ENCODE measurements at places on chromosomes 4 and X.

GRCh38 chr4:156837625-156838345, 133.8 kb downstream of the PDGFC start:
- no peak for DNase-seq

DNA sequence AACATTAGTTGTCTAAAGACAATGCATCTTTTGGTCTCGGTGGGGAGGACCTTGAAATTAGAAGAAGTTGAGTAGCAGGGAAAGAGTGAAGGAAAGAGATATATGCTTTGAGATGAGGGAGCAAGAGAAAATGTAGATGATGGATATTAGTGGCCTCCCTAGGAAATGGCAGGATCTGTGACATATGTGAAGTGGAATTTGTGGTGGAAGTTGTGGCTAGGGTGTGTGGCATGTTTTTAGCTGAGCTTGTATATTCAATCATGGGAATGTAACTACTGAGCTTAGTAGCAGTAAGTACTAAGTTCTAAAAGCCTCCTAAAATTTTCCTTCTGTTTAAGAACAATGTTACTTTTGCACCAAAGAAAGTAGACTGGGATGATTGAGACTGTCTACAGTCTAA, 382.8 kb upstream of the CTSO start:
- peak; percentile 6 for DNase-seq

DNA sequence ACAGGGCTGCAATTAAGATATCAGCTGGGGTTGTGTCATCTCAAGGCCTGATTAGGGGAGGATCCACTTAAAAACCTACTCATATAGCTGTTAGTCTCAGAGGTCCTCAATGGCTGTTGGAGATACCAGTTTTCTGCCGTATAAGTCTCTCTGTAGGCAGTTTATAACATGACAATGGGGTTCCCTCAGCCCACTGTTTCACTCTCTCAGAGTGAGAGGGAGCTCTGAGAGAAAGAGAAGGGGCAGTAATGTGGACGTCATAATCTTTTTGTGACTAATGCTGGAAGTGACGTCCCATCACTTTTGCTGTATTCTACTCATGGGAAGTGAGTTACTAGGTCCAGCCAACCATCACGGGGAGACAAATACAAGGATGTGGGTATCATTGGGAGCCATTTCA, 70.3 kb downstream of the STIM2 start:
- no peak for DNase-seq

DNA sequence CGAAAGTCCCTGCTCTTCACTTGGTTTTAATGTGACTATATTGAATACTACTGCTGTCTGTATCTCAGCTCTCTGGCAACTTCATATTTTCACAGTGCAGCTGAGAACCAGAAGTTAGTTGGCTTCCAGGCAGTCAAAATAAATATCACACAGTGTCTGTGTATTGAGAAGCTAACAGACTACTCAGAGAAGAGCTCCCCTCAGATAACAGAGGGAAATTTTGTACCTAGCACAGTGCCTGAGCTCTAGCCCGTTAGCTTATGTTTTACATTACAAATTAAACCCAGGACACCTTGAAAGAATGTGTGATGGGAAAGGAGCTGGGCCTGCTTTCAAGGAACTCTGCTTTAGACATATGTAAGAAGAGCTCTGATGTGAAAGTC, 22.7 kb downstream of the JADE1 start:
- DNase-seq: no peak

DNA sequence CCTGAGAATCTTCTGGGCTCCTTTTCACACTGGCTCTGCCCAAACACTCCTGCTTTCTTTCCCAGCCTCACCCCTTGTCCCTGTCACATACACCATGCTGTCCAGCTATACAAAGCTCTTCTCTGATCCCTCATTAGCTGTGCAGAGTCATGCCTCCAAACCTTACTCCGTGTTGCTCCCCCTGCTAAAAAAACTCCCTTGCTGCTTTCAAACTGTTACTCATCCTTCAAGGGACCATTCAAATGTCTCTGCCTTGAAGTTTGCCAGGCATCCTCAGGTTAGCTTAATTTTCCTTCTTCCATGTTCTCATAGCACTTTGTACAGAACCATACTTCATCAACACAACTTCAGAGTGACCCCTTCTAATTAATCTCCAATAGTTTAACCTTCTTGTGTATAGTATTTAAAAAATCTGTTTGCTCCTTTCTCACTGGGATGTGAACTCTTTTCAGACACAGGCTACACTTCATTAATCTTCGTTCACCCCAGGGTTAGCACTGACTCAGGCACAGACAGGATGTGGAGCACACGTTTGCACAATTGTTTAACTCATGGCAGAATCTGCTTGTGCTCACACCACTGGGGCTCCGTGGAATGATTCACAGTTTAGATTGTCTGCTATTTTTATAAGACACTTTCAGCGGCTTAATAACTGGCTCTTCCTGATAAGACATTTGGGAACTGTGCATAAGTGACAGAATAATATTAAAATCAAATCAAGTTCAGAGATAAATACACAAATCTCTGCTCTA, 21.4 kb upstream of the SEL1L3 start:
- DNase-seq: no peak

DNA sequence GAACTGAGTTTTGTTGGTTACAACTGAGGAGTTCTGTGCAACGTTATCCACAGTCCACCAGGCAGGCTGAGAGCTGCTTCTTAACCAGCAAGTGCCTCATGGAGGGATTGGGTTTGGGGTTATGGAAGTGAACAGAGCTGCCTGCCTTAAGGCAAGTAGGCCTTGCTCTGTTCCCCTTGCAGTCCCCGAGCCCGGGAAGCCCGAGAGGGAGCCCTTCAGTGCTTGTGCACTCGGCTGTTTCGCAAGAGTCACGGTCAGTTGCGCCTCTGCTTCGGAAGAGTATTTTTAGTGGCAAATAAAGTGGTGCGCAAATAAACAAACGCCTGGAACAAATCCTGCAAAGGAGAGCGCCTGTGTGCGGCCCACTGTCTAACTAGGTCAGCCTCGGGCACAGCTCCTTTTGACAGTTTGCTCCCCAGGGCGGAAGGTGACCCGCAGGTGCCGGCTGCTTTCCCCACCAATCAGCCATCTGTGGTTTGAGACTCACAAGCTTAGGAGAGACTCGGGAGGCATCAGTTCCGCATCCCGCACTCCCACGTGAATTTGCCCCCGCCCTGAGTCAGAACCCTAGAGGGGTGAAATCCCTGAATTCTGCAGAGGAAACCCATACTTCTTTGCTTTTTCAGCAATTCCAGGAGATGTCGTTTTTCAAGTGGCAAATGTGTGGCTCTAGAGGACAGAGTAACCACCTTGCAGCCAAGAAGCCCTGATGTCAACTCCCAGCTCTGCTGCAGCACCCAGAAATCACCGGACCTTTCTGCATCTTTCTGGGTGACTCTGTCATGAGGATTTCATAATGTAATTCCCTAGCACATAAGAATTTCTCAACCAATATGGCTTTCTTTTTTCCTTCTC, 56.8 kb downstream of the LGI2 start:
- DNase-seq: no peak

DNA sequence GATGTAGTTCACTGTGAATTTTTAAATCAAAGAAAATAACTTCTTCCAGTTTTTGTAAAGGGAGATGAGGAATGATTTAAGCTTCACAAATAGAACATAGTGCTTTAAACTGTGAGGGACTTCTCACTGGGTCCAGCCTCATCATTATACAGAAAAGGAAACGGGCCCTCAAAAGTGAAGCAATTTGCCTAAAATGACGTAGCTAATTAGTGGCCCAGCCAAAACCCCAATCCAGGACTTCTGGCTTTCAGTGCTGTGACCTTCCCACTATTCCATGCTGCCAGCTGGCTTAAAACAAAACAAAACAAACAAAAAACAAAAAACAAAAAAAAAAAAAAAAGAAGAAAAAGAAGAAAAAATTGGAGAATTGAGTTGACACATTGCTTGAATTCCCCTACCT, 45.0 kb upstream of the STOX2 start:
- no peak for DNase-seq

DNA sequence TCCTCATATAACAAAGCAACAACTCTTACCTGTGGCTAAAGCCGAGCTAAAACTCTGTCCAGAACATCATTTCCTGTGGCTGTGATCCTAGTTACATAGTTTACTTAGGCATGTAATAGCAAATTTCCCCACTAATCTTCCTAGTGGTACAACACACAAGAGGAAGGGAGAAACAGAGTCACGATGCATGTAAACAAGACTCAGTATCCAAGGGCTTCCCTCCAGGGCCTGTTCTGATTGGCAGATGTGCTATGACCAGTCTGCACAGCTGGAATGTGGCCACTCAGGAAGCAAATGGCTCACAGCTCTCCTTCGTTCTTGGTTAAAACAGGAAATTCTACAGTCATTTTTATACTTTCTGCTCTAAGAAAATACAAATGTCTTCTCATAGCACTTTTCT, 49.2 kb upstream of the PRSS48 start:
- peak; percentile 34 for DNase-seq

- no peak for DNase-seq
These were observed 273.5 kb upstream of the HS3ST1 start for GRCh38 chr4:11701966-11702725.

DNA sequence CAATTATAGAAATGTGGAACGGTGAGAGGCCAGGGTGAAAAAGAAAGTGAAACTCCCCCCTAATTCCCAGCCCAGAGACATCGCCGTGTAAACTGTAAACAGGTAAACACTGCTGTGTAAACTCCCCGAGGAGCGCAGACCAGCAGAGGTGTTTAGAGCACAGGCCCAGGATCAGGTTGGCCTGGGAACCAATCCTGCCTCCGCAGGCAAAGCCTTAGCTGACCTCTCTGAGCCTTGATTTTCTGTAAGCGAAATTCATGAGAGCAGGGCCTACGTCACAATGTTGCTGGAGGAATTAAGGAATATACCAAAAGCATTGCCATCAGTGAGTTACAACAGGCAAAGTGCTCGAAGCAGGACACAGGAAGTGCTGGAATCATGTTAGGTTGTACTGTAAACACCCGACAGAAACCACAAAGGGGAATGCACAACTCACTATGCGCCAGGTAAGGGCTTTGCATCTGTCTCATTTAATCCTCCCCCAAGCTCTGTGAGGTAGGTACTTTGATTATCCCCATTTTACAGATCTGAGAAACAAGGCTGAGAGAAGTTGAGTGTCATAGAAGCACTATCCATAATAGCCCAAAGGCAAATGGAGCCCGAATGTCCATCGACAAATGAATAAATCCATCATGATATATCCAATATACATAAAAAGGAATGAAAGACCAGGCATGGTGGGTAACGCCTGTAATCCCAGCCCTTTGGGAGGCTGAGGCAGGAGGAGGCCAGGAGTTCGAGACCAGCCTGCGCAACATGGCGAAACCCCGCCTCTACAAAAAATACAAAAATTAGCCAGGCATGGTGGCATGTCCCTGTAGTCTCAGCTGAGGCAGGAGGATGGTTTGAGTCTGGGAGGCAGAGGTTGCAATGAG, 30.7 kb upstream of the KIAA0232 start:
- DNase-seq: no peak

- no peak for DNase-seq
These were observed 583.7 kb downstream of the TRIML1 start for GRCh38 chr4:188722911-188723310.

- DNase-seq: no peak
These were observed 26.8 kb upstream of the GK start for GRCh38 chrX:30626402-30626801.

DNA sequence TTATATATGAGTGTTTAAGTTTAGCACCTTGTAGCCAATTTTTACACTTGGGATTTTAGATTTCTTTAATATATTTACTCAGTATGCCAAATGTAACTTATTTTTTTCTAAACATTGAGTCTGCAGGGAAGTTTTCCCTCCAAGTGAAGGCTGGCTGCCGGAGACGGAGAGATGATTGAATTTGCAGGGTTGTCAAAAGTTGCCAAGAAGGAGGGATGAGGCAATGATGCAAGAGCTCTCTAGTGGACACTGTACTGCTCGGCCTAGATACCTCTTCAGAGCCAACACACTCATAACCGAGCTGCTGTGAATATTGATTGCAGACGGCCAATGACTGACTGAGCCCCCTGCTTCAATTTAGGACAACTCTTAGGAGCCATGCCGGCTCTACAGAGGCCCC, 318.6 kb upstream of the CASK start:
- DNase-seq: no peak

GRCh38 chr4:92182006-92182735, 121.6 kb upstream of the GRID2 start:
- DNase-seq: no peak

DNA sequence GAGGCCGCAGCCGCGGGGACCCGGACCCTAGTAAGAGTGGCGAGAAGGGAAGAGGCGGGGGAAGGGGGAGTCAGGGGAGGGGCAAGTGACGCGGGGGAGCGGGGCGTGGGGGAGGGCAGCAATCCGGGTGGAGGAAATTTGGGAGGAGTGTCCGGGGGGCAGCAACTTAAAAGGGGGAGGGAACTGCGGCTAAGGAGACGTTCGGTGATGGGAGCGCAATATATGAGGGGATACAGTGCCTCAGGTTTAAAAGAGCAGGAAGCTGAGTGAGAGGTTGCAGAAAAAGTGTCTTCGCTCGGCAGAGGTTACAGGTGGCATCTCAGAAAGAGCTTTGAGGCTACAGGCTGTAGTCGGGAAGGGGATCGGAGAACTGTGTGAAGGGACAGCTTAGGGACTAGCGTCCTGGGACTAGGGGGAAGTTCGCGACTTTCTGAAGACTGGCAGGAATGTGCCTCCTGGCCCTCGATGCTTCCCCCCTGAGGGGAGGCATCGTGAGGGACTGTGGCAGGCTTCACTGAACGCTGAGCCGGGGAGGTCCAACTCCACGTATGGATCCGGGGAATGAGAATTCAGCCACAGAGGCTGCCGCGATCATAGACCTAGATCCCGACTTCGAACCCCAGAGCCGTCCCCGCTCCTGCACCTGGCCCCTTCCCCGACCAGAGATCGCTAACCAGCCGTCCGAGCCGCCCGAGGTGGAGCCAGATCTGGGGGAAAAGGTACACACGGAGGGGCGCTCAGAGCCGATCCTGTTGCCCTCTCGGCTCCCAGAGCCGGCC, 519 bp downstream of the FOXO4 start:
- DNase-seq: no peak

DNA sequence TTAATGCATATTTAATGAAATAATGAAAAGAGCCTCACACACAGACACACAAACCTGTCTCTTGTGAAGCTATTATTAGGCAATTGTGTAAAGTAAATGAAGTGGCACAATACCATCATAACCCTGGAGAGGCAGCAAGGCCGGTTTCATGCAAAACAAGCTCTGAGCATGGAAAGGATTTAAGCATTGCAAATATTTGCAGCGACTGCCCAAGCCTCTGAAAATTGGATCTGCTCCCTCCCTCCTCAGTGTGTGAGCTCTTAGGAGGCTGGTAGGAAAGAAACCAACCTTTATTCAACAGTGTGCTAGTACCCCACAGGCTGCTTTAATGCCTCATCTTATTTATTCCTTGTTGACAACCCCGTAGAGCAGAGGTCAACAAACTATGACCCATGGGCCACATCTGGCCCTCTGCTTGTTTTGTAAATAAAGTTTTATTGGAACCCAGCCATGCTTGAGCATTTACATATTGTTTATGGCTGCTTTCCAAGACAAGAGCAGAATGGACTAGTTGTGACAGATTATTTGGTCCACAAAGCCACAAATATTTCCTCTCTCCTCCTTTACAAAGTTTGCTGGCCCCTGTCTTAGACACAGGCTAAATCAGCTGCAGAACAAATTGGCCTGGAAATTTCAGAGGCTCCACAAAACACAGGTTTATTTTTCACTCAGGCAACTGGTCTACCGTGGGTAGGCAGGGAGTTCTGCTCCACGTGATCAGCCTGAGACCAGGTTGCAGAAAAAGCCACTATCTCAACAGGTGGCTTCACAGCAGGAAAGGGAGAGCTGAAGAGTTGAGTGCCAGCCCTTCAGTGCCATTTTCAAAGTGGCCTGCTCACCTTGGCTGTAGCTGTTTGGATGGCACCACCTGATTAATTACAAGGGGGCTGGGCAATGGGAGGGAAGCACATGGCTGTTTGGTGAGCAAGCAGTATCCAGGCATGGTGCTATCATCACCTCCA, 16.8 kb downstream of the RS1 start:
- DNase-seq: no peak
